Astrocyte (in vitro differentiated cells and primary cell): ENCODE measurements at places on chromosomes 3 and 15.

DNA sequence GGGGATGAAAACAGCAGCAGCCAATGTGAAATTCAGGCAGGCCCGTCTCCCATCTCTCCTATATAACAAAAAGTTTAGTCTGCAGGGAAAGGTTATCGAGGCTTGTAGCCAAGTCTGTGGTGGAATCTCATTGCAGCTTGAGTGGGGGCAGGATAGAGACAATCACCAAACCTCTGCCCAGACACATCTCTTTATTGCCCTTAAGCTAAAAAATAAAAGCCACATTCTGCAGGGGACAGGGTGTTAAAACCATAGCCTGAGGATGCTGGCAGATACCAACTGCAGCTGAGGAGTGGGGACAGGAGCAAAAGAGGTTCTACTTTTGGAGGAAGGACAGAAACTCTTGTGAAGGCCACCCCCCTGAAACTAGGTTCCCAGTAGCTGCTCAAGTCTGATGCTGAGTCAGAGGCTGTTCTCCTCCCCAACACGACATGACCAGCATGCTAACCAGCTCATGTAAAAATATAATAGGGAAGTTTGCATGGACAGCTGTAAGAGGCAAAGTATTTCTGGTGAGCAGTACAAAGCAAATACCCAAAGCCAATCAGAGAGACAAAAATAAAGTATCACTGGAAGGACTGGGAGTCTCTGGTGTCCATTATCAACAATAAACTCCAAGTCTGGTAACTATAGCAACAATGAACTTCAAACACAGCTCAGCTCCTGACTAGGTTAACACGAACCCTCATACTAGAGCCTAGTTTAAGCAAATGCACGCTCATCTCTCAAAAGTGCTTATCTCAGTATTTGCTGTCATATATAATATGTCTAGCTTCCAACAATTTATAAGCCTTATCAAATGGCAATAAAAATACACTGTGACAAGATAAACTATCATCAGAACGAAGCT lies 362.2 kb upstream of the SLCO3A1 start:
- peak; percentile 78 for DNase-seq
- no peaks in the 10 kb centered on the region for H3K36me3 ChIP-seq

- H3K4me1 ChIP-seq = no peaks in the 10 kb centered on the region
- no peak overlapping the region for H3K4me3 ChIP-seq
- no peak overlapping the region for H3K27ac ChIP-seq
- no peaks in the 10 kb centered on the region for H3K36me3 ChIP-seq
Observed at GRCh38 chr3:148816981-148817525, 10.6 kb upstream of the CPB1 start.

- no peak for DNase-seq
- no peak overlapping the region for H3K4me3 ChIP-seq
- peaks cover 15% of the 10 kb centered on the region for H3K4me1 ChIP-seq
Observed at GRCh38 chr3:169083163-169083562, 580.3 kb downstream of the MECOM start.

DNA sequence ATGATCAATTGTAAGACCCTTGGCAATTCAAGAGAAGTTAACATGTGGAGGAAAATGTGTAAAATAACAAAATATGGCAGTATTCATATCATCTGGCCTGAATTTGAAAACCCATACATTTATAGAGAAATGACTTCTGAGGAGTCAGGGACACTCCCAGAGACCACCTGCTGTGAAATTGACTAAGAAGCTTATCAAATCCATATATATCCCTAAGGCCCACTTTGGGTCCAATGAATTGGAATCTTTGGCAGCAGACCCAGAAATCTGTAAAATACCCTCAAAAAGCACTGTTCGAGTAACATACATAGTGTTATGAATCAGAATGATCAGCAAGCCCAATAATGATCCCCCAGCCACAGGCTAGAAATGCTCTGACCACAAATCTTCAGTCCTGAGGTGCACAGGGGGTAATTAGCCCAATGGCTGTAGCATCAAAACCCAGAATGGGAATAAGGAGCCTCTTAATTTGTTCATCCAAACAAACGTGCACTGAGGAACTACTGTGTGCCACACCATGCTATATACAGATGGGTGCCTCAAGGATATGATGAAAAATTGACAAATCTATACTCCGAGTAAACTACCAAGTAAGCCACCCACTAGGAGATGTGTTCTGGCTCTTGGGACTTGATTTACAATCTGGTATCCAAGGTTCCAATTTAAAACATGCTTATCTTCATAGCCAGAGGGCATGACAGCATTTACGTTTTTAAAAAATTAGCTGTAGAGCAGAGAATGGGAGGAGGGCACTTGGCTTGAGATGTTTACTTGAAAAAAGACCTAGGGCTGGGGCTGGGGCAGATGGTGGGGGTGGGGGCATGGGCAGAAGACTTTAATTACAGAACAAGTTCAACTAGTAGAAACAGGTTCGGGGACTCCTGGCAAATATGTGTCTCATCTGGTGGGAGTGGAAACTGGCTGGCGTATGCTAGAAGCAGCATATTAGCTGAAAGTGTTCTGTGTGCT lies 9.1 kb upstream of the ARHGEF3 start:
- peaks cover 7% of the 10 kb centered on the region for H3K4me1 ChIP-seq
- no peaks in the 10 kb centered on the region for H3K36me3 ChIP-seq
- no peak for DNase-seq
- H3K4me3 ChIP-seq = no peak overlapping the region
- no peak overlapping the region for H3K27ac ChIP-seq
- H3K27me3 ChIP-seq = no peaks in the 10 kb centered on the region

DNA sequence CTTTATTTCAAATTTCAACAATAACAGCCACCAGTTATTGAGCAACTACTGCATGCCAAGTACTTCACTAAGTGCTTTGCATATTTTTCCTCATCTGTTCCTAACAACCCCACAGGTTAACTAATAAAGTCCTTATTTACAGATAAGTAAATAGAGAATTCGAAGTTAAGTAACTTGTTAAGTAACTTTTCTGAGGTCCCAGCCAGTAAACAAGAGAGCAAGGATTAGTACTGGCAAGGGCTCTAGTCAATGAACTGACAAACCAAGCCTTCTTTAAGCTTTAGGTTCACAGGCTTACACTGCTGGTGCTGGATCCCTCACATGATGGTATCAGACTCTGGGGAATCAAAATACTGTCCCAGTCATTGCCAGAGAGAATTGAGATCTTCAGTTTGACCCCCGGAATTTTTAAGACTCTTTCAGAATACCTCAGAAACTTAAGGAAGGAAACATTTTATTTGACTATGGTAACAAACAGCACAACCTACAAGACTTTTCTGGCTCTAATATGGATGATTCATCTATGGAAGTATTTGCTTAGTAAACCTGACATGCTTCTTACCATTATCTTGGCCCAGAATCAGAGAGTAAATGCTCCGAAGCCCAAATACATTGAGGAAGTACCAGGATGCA lies 16.5 kb downstream of the EMC3 start:
- peaks cover 13% of the 10 kb centered on the region for H3K4me1 ChIP-seq
- no peak overlapping the region for H3K27ac ChIP-seq
- H3K36me3 ChIP-seq = peaks cover 26% of the 10 kb centered on the region
- DNase-seq = peak; percentile 84

GRCh38 chr3:68880632-68881031 lies 51.7 kb downstream of the TAFA4 start:
- no peak for DNase-seq
- H3K4me3 ChIP-seq = no peak overlapping the region
- H3K4me1 ChIP-seq = no peaks in the 10 kb centered on the region

GRCh38 chr15:52466716-52467115 lies 62.0 kb downstream of the MYO5A start:
- no peaks in the 10 kb centered on the region for H3K36me3 ChIP-seq
- H3K4me1 ChIP-seq = peaks cover 6% of the 10 kb centered on the region
- H3K4me3 ChIP-seq = no peak overlapping the region
- no peak overlapping the region for H3K27ac ChIP-seq

- no peak overlapping the region for H3K27ac ChIP-seq
- H3K27me3 ChIP-seq = no peaks in the 10 kb centered on the region
- H3K36me3 ChIP-seq = no peaks in the 10 kb centered on the region
- no peak overlapping the region for H3K4me3 ChIP-seq
- peak; percentile 55 for DNase-seq
Observed at GRCh38 chr3:108662142-108662738, 72.7 kb downstream of the DZIP3 start.

GRCh38 chr3:66139415-66139814 lies 81.4 kb upstream of the SLC25A26 start:
- H3K4me3 ChIP-seq = no peak overlapping the region
- no peak overlapping the region for H3K27ac ChIP-seq
- H3K4me1 ChIP-seq = peaks cover 6% of the 10 kb centered on the region
- no peaks in the 10 kb centered on the region for H3K27me3 ChIP-seq
- no peak for DNase-seq

DNA sequence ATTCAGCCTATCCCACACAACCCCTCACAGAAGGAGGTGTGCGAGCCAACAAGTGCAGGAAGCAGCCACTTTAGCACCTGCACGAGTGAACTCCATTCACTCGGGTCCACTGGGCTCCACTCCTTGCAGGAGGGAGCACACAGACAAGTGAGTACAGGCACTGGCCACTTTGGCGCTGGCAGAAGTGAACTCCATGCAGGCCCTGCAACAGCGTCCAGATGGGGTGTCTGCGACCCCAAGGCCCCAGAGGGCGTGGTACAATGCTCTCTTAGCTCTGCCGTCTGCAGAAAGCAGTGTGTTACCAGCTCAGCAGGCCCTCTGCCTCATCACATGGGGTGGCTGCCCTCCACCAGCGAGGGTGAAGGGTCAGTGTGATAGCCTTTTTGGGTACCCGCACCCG lies 388.0 kb upstream of the CNTN4 start:
- H3K36me3 ChIP-seq = no peaks in the 10 kb centered on the region
- H3K27ac ChIP-seq = no peak overlapping the region
- no peak for DNase-seq
- H3K4me1 ChIP-seq = no peaks in the 10 kb centered on the region
- H3K27me3 ChIP-seq = no peaks in the 10 kb centered on the region
- H3K4me3 ChIP-seq = no peak overlapping the region

- DNase-seq = no peak
- no peaks in the 10 kb centered on the region for H3K4me1 ChIP-seq
- H3K27me3 ChIP-seq = no peaks in the 10 kb centered on the region
Observed at GRCh38 chr3:151625086-151625485, 108.6 kb upstream of the AADACL2 start.

DNA sequence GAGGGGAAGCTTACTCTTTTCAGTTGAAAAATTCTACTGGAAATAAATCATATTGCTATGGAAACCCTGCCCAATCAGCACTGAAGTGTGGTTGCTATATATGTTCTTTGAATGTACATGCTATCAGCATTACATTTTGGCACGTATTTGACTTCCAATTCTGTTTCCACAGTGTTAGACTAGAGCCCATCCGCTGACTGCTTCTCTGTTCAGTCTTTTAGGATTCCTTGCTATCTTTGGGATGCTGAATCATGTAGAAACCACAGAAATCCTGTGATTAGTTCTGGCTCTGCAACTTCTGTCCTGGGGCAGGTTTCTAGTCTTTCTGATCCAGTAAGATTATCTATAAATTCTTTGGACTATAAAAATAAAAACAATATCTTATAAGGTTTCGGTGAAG lies 128.2 kb upstream of the SLC7A14 start:
- no peaks in the 10 kb centered on the region for H3K27me3 ChIP-seq
- peak overlapping the region; percentile 36 for H3K4me3 ChIP-seq
- DNase-seq = peak; percentile 85
- peak overlapping the region; percentile 84 for H3K27ac ChIP-seq
- H3K4me1 ChIP-seq = peaks cover 25% of the 10 kb centered on the region

DNA sequence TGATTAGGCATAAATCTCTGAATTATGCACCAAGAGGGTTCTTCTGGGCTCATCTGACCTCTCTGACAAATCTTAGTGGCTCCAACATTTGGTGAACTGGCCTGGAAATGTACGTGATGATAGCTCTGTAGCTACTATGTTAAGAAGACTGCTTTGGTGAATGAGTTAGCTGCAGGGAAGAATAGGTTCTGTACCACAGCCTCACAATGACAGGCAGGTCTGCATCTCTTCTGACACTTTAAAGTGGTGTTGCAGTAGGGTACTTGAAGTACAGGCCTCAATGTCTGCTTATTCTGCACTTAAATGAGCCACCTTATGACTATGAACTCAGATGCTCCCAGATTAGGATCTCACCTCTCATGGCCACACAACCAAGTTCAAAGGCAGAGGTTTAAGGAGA lies 7.0 kb downstream of the FGF7 start:
- no peak overlapping the region for H3K27ac ChIP-seq
- DNase-seq = no peak
- no peak overlapping the region for H3K4me3 ChIP-seq

GRCh38 chr15:45094358-45094730 lies 19.6 kb downstream of the DUOX2 start:
- no peaks in the 10 kb centered on the region for H3K4me1 ChIP-seq
- no peak overlapping the region for H3K4me3 ChIP-seq
- H3K27me3 ChIP-seq = peaks cover 20% of the 10 kb centered on the region
- no peak overlapping the region for H3K27ac ChIP-seq
- H3K36me3 ChIP-seq = no peaks in the 10 kb centered on the region

- peaks cover 3% of the 10 kb centered on the region for H3K36me3 ChIP-seq
- peaks cover 43% of the 10 kb centered on the region for H3K4me1 ChIP-seq
- no peak overlapping the region for H3K4me3 ChIP-seq
- peak overlapping the region; percentile 86 for H3K27ac ChIP-seq
- peak; percentile 61 for DNase-seq
Observed at GRCh38 chr3:159786489-159787177, 202.0 kb upstream of the IL12A start.

GRCh38 chr3:46405301-46406019 lies 1.4 kb downstream of the CCR5AS start:
- peaks cover 30% of the 10 kb centered on the region for H3K4me1 ChIP-seq
- H3K27ac ChIP-seq = no peak overlapping the region
- H3K36me3 ChIP-seq = no peaks in the 10 kb centered on the region
- H3K27me3 ChIP-seq = peaks cover 2% of the 10 kb centered on the region
- no peak overlapping the region for H3K4me3 ChIP-seq

- no peak for DNase-seq
- no peak overlapping the region for H3K4me3 ChIP-seq
- no peaks in the 10 kb centered on the region for H3K27me3 ChIP-seq
- H3K4me1 ChIP-seq = peaks cover 5% of the 10 kb centered on the region
- no peak overlapping the region for H3K27ac ChIP-seq
Observed at GRCh38 chr15:64904189-64904588, 7.5 kb upstream of the ANKDD1A start.

DNA sequence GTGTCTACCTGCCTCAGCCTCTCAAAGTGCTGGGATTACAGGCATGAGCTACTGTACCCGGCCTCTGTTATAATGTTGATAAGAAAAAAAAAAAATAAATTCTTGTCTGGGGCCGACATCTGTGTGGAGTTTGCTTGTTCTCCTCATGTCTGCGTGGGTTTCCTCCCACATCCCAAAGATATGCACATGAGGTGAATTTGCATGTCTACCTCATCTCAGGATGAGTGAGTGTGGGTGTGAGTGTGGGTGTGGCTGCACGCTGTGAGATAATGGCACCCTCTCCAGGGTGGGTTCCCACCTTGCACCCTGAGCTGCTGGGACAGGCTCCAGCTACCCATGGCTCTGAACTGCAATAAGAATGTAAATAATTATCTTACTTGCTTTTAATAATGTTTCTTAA lies 25.9 kb upstream of the UACA start:
- peak; percentile 74 for DNase-seq
- no peaks in the 10 kb centered on the region for H3K36me3 ChIP-seq
- no peaks in the 10 kb centered on the region for H3K27me3 ChIP-seq
- peak overlapping the region; percentile 84 for H3K27ac ChIP-seq
- no peak overlapping the region for H3K4me3 ChIP-seq

GRCh38 chr15:98537516-98538060 lies 110.8 kb upstream of the IGF1R start:
- DNase-seq = no peak
- no peak overlapping the region for H3K4me3 ChIP-seq
- H3K4me1 ChIP-seq = no peaks in the 10 kb centered on the region
- no peaks in the 10 kb centered on the region for H3K36me3 ChIP-seq
